ENCODE measurements at places on chromosomes 11 and 22. TPM values are rescaled to one million over a fixed set of nuclear protein-coding genes. Genes with fewer than 3 reads are reported as not detected.

DNA sequence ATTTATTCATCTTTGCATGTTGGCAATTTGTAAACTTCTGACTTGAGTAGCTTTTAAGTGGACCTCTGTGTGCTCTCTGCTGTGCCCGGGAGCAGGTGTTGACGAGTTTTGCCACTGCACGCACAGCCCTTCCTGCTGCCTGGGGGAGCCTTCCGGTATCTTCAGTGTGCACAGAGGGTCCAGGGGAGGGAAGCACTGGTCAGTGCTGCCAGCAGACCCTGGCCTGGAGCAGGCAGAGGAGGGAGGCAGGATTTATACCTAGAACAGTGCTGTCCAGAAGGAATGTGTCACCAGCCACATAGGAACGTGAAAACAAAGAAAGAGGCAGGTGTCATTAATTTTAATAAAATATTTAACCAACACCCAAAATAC, 403.6 kb downstream of the TBC1D22A start:
- no peak for DNase-seq
- no peaks in the 10 kb centered on the region for H3K27me3 ChIP-seq
- no peaks in the 10 kb centered on the region for H3K4me1 ChIP-seq
- peaks cover 6% of the 10 kb centered on the region for H3K36me3 ChIP-seq

DNA sequence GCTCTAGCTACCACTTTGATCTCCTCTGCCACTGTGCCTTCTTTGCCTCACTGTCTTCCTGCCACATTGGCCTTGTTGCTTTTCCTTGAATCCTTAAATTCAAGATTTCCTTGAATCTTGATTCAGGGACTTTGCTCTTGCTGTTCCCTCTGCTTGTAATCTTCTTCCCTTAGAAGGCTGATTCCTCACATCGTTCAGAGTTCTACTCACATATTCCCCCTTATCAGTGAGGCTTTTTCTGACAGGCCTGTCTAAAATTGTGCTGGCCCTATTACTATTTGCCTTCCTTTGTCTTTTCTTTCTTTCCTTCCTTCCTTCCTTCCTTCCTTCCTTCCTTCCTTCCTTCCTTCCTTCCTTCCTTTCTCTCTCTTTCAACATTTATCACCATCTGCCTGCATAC, 206.9 kb upstream of the CCDC90B start:
- peaks cover 3% of the 10 kb centered on the region for H3K27me3 ChIP-seq
- H3K27ac ChIP-seq: no peak overlapping the region
- no peak for DNase-seq
- no peak overlapping the region for H3K4me3 ChIP-seq
- no peaks in the 10 kb centered on the region for H3K36me3 ChIP-seq
- H3K4me1 ChIP-seq: no peaks in the 10 kb centered on the region

- no peaks in the 10 kb centered on the region for H3K27me3 ChIP-seq
- H3K4me3 ChIP-seq: no peak overlapping the region
- no peaks in the 10 kb centered on the region for H3K4me1 ChIP-seq
- H3K27ac ChIP-seq: no peak overlapping the region
- no peak for DNase-seq
- no peaks in the 10 kb centered on the region for H3K36me3 ChIP-seq
Measured at GRCh38 chr11:70682760-70683159, 284.4 kb downstream of the CTTN start.

The SYCE3 gene
- total RNA-seq: not detected

The STK33 gene
- total RNA-seq: 0.79 TPM

The MS4A14 gene
- not detected for total RNA-seq
